ENCODE measurements at places on chromosomes 5 and 9. TPM values are rescaled to one million over a fixed set of nuclear protein-coding genes. Genes with fewer than 3 reads are reported as not detected.

The INSL4 gene
- total RNA-seq: 15.8 TPM

The MUSK gene
- not detected for total RNA-seq

The ORM2 gene
- not detected for total RNA-seq

The HRCT1 gene
- 0.40 TPM for total RNA-seq

The GABBR2 gene
- 0.13 TPM for total RNA-seq

The INSYN2B gene
- total RNA-seq: 0.27 TPM

The KLF4 gene
- 27.2 TPM for total RNA-seq

The PAEP gene
- 0.45 TPM for total RNA-seq

The PCDHA1 gene
- 0.14 TPM for total RNA-seq

The IL5 gene
- total RNA-seq: not detected

The PTPN3 gene
- total RNA-seq: 13.8 TPM

The PRSS3 gene
- 12.6 TPM for total RNA-seq

The STC2 gene
- 35.0 TPM for total RNA-seq

The PPP6C gene
- total RNA-seq: 23.2 TPM
